ENCODE measurements at places on chromosomes 4 and X. TPM values are rescaled to one million over a fixed set of nuclear protein-coding genes. Genes with fewer than 3 reads are reported as not detected.

- DNase-seq: no peak
Measured at GRCh38 chr4:186719925-186720694, 3.5 kb downstream of the FAT1 start.

ZNF141 gene
- total RNA-seq: 13.8 TPM

USO1 gene
- total RNA-seq: 24.3 TPM

LUZP4 gene
- not detected for total RNA-seq

ADH7 gene
- not detected for total RNA-seq
